ENCODE measurements at places on chromosomes 7 and 10.
A peak's percentile ranks its signal among the peaks of the same experiment; 100 is the strongest.

- no peak for DNase-seq
- H3K27me3 ChIP-seq, result no peaks in the 10 kb centered on the region
- H3K4me3 ChIP-seq, result no peak overlapping the region
- peaks cover 48% of the 10 kb centered on the region for H3K4me1 ChIP-seq
- H3K27ac ChIP-seq, result peak overlapping the region; percentile 49
Measured at GRCh38 chr10:76430061-76430645, 998.7 kb downstream of the LRMDA start.

GRCh38 chr10:30216821-30217220, 132.3 kb downstream of the MTPAP start:
- H3K36me3 ChIP-seq, result no peaks in the 10 kb centered on the region
- DNase-seq, result no peak
- no peaks in the 10 kb centered on the region for H3K4me1 ChIP-seq
- H3K27me3 ChIP-seq, result no peaks in the 10 kb centered on the region
- no peak overlapping the region for H3K4me3 ChIP-seq
- H3K27ac ChIP-seq, result no peak overlapping the region

DNA sequence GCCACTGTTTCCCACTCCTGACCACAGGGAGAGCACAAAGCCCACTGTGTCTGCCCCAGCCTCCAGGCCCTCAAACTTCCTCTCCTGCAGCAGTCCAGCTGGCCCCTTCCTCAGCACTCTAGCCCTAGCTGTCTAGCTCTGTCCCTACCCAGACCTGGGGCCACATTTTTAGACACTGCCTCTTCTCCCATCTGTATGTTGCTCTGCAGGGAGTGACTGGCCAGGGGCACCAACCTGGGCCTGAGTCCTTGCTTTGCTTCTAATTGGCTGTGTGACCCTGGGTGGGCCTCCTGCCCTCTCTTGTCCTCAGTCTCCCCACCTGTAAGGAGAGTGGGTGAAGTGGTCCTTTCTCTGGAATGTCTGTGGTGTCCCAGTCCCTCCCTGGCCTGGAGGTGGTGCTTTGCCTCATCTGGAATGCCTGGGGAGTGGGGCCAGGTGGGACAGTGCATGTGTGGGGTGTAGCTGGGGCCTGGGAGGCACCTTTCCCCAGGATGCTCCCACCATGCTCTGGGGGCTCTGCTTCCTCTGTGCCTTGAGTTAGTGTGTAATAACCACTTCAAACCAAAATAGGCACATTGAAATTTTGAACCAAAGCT, 25.1 kb downstream of the AQP1 start:
- H3K4me3 ChIP-seq, result no peak overlapping the region
- H3K4me1 ChIP-seq, result peaks cover 49% of the 10 kb centered on the region
- no peaks in the 10 kb centered on the region for H3K27me3 ChIP-seq
- DNase-seq, result no peak

- DNase-seq, result no peak
- no peaks in the 10 kb centered on the region for H3K36me3 ChIP-seq
- no peaks in the 10 kb centered on the region for H3K4me1 ChIP-seq
- H3K4me3 ChIP-seq, result no peak overlapping the region
- no peak overlapping the region for H3K27ac ChIP-seq
Measured at GRCh38 chr7:119783799-119784198, 489.2 kb upstream of the KCND2 start.

DNA sequence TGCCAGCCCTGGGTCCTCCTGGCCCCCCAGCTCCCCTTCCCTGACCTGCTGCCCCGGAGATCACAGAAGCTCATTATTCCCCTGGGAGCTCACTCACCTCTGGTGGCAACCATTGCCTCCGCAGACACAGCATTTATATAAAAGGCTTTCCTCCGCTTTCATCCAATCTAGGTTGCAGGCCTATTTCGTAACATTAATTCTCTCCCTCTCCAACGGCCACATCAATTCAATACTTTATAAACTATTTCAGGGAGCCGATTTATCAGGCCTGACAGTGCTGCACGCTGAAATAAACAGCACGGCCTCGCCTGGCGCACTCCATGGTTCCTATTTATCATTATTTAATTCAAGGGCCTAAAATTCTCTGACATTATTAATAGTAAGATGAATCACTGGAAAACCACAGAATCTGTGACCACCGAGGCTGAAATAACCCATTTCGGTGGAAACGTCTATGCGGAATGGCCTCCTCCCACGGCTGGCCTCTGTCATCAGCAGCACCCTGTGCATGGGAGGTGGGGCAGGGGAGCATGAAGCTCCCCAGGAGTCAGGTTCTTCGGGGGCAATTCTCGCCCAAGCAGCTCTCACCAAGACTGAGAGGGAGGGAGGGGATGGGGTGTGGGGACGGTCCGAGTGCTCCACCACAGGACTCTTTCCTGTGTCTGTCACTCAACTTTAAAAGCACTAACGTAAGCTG, 249.3 kb upstream of the PFKP start:
- H3K36me3 ChIP-seq, result no peaks in the 10 kb centered on the region
- H3K4me1 ChIP-seq, result no peaks in the 10 kb centered on the region
- DNase-seq, result no peak

DNA sequence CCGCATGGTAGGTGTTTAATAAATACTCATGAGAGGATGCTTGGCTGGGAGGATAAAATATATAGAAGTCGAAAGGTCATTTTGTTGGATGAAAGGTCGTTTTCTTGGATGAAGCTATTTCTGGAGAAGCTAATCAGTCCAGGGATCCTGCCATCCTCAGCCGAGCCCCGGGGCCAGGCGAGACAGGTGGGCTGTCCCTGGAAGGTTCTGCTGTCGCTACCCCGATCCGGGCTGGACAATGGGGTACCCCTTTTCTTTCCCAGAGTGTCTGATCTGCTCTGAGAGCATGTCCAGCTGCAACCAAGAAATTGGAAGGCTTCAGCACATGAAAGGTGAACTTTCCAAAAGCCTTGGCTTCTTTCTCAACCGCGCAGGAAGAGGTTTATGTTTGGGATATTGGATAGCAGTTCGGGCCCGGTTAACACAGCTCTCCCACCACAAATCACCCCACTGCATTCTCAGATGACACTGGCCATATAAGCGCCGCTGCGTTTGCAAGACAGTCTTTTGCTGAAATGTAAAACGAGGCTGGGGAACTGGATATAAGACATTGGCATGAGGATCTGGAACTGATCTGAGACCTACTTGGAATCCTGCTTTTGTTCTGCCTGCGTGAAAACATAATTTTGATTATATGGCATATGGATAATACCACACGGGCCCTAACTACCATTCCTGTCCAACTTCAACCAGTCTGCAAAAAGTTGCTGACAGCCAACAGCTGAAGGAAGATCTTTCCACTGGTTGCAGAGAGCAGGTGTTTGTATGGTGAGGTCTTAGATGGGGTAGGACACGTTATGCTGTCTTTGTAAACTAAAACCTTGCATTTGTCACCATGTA, 31.2 kb upstream of the MSRB2 start:
- no peak overlapping the region for H3K27ac ChIP-seq
- no peaks in the 10 kb centered on the region for H3K36me3 ChIP-seq
- DNase-seq, result no peak
- no peak overlapping the region for H3K4me3 ChIP-seq
- peaks cover 31% of the 10 kb centered on the region for H3K4me1 ChIP-seq

DNA sequence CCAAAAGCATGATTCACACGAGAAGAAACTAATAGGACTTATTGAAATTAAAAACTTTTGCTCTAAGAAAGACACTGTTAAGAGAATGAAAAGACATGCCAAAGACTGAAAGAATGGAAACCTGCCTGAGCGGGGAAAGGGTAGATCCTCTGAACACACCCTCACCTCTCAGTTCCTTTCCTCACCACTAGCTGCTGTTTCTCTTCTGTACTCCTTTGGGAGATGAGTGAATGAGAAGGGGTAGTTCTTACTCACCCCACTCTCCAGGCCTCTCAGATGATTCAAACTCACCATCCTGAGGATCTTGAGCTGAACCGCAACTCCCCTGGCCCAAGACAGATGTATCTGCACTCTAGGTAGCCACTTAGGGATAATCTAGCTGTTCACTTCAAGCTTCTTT, 41.9 kb downstream of the IQUB start:
- no peaks in the 10 kb centered on the region for H3K27me3 ChIP-seq
- H3K27ac ChIP-seq, result no peak overlapping the region
- no peaks in the 10 kb centered on the region for H3K4me1 ChIP-seq
- no peaks in the 10 kb centered on the region for H3K36me3 ChIP-seq
- no peak overlapping the region for H3K4me3 ChIP-seq

GRCh38 chr10:52312942-52313255, 1.2 kb upstream of the DKK1 start:
- H3K27me3 ChIP-seq, result peaks cover 14% of the 10 kb centered on the region
- no peaks in the 10 kb centered on the region for H3K36me3 ChIP-seq
- no peak overlapping the region for H3K27ac ChIP-seq

DNA sequence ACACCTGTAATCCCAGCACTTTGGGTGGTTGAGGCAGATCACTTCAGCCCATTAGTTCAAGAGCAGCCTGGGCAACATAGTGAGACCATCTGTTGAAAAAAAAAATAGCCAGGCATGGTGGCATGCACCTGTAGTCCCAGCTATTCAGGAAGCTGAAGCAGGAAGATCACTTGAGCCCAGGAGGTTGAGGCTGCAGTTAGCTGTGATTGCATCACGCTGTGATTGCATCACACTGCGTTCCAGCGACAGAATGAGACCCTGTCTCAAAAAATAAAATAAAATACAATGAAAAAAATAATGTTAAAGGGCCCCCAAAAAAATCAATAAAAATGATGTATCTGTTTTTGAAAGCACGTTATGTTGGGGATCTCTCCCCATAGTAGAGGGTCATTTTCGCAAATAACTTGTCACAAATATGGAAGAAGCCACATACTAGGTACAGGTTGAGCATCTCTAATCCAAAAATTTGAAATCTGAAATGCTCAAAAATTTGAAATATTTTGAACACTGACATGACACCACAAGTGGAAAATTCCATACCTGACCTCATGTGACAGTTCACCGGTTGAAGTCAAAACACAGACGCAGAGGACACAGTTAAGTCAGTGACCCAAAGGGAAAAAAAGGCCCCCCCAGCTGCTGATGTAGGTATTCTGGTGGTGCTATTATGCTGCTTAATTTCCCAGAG, 9.5 kb downstream of the CISD1 start:
- H3K27me3 ChIP-seq, result no peaks in the 10 kb centered on the region
- H3K36me3 ChIP-seq, result no peaks in the 10 kb centered on the region
- H3K4me1 ChIP-seq, result peaks cover 7% of the 10 kb centered on the region
- H3K4me3 ChIP-seq, result no peak overlapping the region
- no peak overlapping the region for H3K27ac ChIP-seq
- DNase-seq, result no peak

- H3K4me3 ChIP-seq, result no peak overlapping the region
- no peaks in the 10 kb centered on the region for H3K36me3 ChIP-seq
- no peaks in the 10 kb centered on the region for H3K4me1 ChIP-seq
- no peak for DNase-seq
- no peak overlapping the region for H3K27ac ChIP-seq
Measured at GRCh38 chr10:99777918-99778714, 4.3 kb upstream of the ABCC2 start.

DNA sequence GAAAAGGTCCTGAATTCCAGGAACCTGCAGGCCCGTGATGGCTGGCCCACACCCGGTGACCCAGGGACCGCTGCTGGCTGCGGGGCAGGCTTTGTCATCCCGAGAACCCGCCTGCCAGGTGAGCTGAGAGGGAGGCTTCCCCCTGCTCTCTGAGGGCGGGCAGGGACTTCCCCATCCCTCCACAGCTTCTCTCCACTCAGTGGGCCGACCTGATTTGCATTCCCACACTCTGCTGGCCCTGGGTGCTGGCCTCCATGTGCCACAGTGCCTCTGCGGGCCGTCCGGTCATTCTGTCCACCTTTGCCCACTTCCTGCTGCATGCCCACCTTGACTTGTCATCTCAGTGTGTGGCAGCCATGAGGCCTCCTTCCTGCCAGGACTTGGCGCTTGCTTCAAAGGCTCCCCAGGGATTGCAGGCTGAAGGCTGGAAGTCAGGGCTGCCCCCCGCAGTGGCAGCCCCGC, 35.3 kb downstream of the PALD1 start:
- H3K4me1 ChIP-seq, result peaks cover 33% of the 10 kb centered on the region
- peak overlapping the region; percentile 47 for H3K27ac ChIP-seq
- peak; percentile 27 for DNase-seq
- H3K4me3 ChIP-seq, result no peak overlapping the region
- H3K27me3 ChIP-seq, result no peaks in the 10 kb centered on the region

GRCh38 chr10:107619139-107619538, 454.6 kb upstream of the SORCS1 start:
- H3K27me3 ChIP-seq, result no peaks in the 10 kb centered on the region
- H3K4me3 ChIP-seq, result no peak overlapping the region
- no peak overlapping the region for H3K27ac ChIP-seq
- H3K4me1 ChIP-seq, result no peaks in the 10 kb centered on the region
- no peak for DNase-seq

- DNase-seq, result no peak
- no peaks in the 10 kb centered on the region for H3K36me3 ChIP-seq
- H3K27me3 ChIP-seq, result no peaks in the 10 kb centered on the region
- no peak overlapping the region for H3K27ac ChIP-seq
- peaks cover 23% of the 10 kb centered on the region for H3K4me1 ChIP-seq
Measured at GRCh38 chr10:24452030-24452429, 243.1 kb downstream of the KIAA1217 start.

DNA sequence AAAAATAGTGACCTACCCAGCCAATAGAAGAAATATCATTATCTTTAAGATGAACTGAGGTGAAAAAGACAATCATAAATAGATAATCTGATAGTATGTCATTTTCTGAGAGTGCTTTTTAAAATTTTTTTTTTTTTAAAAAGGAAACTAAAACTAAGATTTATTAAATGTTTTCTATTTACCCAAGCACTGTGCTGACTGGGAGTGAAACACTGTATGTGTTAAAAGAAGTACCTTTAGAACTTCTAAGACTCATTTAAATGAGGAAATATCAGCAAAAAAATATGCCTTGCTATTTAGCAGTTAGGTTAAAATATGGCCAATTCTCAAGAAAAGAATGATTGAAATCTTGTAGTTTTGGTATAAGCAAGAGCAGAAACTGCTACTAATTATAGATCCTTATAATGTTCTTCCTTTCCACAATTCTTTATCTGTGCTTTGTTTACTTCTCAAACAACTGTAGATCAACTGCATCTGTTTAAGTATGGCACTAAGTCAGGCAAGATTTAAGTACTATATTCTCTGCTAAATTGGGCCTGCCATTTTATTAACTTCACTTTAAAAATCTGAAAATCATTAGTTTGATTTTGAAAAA, 39.5 kb upstream of the WNT2 start:
- H3K36me3 ChIP-seq, result no peaks in the 10 kb centered on the region
- H3K27ac ChIP-seq, result no peak overlapping the region
- no peaks in the 10 kb centered on the region for H3K27me3 ChIP-seq
- H3K4me3 ChIP-seq, result no peak overlapping the region
- no peaks in the 10 kb centered on the region for H3K4me1 ChIP-seq

Measured in body of pancreas (tissue), 4 donors.